ENCODE measurements at places on chromosomes 6 and 20.

- no peak for DNase-seq
These were observed 46.0 kb downstream of the DSTN start for GRCh38 chr20:17615645-17616479.

GRCh38 chr20:59207235-59207634, 43.6 kb downstream of the ZNF831 start:
- DNase-seq: no peak

DNA sequence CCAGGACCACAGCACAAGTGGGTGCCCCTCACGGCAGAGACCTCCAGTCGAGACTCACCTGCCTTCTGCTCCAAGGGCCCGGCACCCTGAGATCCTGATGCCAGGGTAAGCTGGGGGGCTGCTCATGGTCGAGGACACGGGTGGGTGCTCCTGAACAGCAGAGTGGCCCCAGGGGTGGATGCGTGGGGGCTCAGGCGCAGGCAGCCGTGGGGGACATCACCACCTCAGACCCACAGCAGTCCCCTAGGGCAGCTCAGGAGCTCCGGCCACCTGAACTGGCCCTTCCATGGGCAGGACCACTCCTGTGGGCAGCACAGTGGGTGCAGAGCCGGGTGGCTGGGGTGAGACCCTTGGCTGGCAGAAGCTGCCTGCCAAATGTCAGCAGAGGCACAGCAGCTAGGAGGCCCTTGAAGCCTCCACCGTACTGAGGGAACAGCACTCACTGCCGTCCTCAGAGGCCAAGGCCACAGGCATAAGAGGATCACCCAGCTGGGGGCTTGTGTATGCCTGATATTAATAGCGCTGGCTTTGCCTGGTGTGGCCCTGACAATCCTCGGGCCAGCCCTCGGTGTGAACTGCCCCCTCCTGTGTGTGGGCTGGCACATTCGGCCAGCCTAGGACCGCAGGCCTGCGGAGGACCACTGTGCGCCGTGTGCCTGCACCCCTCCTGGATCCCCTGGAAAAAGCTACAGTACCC, 5.4 kb downstream of the UCKL1 start:
- no peak for DNase-seq

- no peak for DNase-seq
These were observed 169.4 kb downstream of the TAF4 start for GRCh38 chr20:61896058-61896961.

- no peak for DNase-seq
These were observed 25.7 kb downstream of the ZNF334 start for GRCh38 chr20:46487628-46488027.

DNA sequence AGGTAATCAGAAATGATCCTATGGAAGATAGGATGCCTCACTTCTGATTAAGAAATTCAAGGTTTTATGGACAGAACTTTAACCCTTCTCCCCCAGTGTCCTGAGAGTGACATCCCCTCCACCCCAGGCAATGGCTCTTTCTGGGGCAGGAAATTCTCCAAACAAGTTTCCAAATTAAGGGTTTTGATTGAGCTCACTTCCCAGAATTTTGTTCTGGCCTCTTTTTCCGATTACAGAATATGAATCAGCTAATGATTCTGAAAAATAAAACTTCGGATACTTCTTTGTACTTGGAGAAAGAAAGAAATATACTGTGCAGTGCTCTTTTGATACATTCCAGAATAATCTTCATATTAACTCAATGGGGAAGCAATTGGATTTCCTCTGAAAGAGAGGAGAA, 32.8 kb upstream of the TASP1 start:
- no peak for DNase-seq

- no peak for DNase-seq
These were observed 72.7 kb upstream of the RUNX2 start for GRCh38 chr6:45255434-45255833.

DNA sequence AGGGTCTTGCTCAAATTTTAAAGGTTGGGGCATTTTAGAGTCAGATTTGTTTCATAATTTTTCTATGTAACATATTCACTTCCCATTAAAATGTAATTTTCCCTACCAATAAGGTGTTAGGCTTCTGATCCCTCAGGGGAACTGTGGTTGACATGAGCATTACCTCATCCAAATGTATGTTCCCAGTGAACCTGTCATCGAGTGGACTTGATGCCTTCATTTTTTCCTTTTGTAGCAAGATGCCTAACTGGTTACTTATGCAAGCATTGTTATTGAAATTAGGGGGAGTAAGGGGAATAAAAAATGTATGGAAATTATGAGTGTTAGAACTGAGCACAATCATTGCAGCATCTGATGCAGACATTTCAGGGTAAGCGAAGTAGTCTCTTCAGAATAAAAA, 360.5 kb downstream of the BCKDHB start:
- DNase-seq: no peak

GRCh38 chr20:25136643-25137559, 55.0 kb upstream of the VSX1 start:
- DNase-seq: no peak

DNA sequence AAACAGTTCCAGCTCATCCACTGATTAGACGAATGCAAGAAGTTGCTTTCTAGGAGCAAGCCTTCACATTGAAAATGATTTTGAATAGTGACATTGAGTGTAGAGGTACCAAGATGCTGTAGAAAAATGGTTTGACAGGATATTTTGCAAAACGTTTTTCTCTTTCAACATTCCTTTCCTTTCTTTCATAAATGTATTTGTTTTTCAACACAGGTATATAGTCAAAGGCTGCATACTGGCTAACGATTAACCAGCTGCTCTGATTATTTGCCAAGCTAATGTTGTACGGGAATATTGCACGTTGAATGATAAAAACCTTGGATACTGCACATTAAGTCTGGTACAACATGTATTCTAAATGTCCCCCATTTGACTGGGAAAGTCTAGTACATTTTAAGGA, 78.8 kb upstream of the TENT5A start:
- no peak for DNase-seq

- no peak for DNase-seq
These were observed 112.0 kb downstream of the LRRC1 start for GRCh38 chr6:53906842-53907241.

DNA sequence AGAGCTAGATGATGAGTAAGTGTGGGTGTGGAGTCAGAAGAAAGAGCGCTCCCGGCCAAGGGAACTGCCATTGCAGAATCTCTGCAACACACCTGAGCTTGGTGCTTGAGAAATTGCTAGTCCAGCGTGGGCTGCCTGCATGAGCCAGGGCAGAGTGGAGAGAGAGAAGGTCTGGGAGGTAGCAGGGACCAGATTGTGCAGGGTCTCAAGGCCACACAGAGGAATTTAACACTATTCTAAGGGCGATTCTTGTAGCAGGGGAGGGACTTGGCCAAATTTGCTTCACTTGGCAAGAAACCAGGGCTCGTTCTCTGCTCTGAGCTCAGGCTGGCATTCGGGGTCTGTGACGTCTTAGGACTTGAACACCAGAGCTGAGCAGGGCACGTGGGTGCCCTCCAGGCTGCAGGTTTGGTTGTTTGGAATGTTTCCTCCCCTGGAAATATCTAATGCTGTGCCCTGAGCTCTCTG, 53.5 kb downstream of the BCAS4 start:
- no peak for DNase-seq

- DNase-seq: no peak
These were observed 33.2 kb upstream of the SULF2 start for GRCh38 chr20:47818466-47818865.

DNA sequence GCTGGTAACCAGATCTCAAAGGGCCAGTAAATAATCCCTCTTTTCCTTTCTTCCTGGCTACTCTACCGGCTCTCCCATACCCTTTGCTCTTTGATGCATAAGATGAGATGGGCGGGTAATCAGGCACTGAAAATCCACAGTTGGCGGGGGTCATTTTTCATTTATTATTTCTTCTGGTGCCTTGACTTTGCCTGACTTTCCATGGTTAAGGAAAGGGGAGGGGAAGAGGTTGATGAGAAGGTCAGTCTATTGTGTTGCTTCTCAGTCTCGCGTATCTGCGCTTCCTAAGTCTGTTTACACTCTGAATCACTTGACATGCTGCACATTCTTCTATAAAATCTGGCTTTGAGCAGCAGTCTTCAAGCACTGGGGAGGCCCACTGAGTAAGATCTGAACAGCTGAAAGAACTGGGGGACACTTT, 121.1 kb upstream of the HDGFL1 start:
- DNase-seq: peak; percentile 34

- no peak for DNase-seq
These were observed 159.7 kb downstream of the BTBD9 start for GRCh38 chr6:38480036-38480435.

- peak; percentile 56 for DNase-seq
These were observed 568.9 kb upstream of the CITED2 start for GRCh38 chr6:139943391-139943790.

GRCh38 chr6:33927616-33928015, 123.8 kb upstream of the MLN start:
- no peak for DNase-seq

DNA sequence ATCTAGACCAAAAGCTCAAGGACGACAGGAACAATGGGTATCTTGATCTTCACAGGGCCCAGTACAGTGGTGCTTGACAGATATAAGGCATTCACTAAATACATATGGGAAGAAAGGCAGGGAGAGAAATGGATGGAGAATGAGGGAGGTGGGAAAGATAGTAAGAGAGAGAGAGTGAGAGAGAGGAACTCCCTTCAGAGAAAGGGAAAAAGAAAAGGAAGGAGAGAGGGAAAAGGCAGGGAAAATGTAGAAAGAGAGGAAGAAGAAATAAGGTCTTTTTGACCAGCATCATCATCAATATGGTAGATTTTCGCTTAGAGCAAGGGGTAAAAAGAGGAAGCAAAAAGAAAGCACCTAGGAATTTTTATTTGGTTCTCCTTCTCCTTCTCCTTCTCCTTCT, 760 bp upstream of the ANKRD66 start:
- DNase-seq: no peak

GRCh38 chr20:60900618-60901017, 351.4 kb upstream of the CDH4 start:
- no peak for DNase-seq

GRCh38 chr6:65524232-65524631, 182.8 kb downstream of the EYS start:
- DNase-seq: no peak

DNA sequence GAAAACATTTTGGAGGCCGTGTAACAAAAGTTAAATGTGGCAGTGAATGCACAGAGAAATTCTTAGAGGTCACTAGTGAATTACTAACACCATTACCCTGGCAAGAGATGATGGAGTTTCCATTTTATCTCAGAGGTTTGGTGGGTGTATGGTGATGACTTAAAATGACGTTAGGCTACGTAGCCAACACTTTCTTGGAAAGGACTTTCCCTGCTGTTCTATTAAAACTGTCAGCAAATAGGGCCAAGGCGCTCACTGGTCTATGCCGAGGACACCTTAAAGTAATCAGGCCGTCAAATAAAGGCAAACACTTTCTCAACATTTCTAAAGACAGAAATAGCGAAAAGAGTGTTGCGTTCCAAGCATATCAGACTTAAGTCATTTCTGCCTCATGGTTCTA, 160.8 kb downstream of the GMPR start:
- no peak for DNase-seq

DNA sequence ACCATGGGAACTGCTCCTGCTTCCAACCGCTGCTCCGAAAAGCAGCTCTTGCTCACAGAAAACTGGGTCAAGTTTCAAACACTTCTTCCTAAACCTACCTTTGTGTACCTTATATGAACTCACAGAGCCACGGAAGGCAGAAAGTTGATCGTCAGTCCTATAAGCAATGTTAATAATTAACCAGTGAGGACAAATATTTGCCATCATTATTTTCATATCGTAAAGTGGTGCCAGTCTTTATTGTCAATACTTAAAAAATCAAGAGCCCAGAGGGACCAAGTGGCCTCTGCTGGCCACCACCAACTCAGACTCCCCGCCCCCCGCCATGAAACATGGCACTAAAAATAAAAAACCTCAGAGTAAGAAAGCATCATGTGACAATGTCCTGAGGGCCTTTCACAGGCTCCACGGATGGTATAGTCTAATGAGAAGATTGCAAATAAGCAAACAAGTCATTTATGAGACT, 9.1 kb upstream of the PBOV1 start:
- no peak for DNase-seq

GRCh38 chr6:166779381-166779780, 152.3 kb upstream of the RPS6KA2 start:
- no peak for DNase-seq

GRCh38 chr6:129671442-129672340, 38.3 kb downstream of the ARHGAP18 start:
- DNase-seq: no peak

DNA sequence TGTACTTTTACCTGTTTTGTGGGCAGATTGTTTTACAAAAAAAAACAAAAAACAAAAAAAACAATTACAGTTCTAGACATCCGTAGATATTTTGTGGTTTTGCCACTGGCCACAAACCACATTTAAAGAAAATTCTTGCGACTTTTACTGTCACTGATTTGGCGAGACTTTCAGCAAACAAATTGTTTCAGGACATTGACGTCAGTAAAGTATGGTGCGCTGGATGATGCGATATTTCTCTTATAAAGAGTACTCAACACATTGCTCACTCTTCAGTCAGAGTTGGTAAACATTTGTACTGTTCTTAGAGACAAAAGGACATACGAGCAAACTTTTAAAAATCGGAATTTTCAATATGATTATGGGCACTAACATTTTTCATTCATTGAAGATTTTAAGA, 229.8 kb downstream of the HAO1 start:
- DNase-seq: no peak

DNA sequence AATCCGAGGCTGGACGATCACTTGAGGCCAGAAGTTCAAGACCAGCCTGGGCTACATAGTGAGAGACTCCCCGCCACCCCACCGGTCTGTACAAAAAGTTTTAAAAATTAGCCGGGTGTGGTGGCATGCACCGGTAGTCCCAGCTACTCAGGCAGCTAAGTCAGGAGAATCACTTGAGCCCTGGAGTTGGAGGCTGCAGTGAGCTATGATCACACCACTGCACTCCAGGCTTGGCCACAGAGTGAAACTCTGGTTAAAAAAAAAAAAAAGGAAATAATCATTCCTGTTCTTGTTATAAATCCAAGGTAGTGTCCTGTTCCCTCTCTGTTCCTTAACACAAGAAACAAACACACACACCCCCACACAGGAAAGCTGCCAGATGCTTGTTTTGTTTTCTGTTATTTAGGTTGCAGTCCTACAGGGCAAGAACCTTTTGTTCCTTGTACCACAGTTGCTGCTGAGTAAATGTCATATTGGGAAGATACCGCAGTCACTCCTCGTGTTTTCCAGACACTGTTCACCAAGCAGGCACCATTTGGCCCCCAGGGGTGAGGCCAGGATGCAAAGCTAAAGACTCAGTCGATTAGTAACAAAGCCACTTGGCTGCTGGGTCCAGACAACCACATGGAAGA, 28.9 kb downstream of the ASIP start:
- DNase-seq: no peak

- no peak for DNase-seq
These were observed 56.1 kb downstream of the ADAT2 start for GRCh38 chr6:143394389-143394788.

All from right renal cortex interstitium (tissue), 3 donors.